Activated CD4-positive, alpha-beta T cell treated with anti-CD3 and anti-CD28 coated beads for 36 hours (primary cell): ENCODE measurements at places on chromosomes 5 and 9. TPM values are rescaled to one million over a fixed set of nuclear protein-coding genes. Genes with fewer than 3 reads are reported as not detected.

Gene COL15A1
- not detected for total RNA-seq

Gene LEAP2
- 3.1 TPM for total RNA-seq

Gene DMRT3
- total RNA-seq = not detected

Gene INVS
- total RNA-seq = 19.3 TPM

Gene TMEM174
- total RNA-seq = not detected

Gene SPINK4
- total RNA-seq = not detected

Gene PPIP5K2
- 49.5 TPM for total RNA-seq

Gene MTAP
- 59.6 TPM for total RNA-seq
